ENCODE measurements at places on chromosomes 5 and 9.

DNA sequence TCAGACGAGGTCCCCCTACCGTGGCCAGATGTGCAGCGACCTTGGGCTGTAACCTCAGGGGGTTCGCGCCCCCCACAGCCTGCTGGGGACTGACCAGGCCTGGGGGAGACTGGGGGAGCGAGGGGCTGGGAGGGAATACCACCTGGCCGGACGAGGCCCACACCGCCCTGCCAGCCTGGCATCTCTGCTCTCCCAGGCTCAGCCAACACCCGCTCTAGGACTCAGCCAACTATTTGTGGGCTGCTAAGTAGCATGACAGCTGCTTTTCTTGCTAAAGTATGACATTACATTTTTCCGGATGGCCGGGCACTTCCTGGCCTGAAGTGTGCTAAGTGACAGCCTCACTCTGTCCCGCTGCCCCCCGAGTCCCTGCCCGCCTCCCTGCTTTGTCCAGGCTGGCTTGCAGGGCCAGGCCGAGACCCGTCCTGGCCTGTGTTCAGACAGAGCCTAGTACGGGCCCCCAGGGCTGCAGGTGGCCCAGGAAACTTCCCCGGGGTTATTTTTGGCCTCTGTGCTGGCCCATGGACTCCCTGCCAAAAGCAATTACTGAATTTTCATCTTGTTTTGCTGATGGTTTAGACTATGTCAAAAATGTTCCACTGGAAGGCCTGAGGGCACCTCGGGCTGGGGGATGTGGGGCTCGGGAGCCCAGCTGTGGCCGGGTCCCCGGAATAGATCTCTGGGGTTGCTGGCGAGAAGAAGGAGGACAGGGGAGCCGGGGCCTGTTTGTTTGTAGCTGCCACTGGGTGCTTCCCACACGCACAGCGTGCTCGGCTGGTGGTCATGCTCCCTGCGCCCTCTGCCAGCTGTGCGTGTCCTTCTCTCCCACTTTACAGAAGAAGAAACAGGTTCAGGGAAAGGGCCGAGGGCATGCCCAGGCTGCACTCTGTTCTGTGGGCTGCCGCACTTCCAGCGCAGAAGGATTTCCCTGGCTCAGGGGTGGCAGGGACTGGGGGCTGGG is 13.4 kb upstream of the SLC2A6 start:
- DNase-seq, result no peak

DNA sequence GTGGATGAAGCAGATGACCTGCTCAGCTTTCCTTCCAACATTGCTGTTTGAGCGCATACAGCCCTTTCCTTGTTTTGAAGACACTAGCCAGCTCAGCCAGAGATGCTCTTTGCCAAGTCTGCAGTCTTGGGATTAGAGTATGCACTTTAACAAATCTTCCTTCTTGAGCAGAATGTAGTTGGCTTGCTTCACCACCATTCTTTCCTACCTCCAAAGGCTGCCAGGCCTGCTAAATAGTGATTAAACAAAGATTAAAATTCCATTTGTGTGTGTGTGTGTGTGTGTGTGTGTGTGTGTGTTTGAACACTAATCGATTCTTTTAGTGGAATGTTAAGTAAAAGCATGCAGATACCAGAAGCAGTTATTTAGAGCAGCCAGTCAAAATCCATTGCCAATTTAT is 97.6 kb downstream of the GALNT10 start:
- DNase-seq, result peak; percentile 48

DNA sequence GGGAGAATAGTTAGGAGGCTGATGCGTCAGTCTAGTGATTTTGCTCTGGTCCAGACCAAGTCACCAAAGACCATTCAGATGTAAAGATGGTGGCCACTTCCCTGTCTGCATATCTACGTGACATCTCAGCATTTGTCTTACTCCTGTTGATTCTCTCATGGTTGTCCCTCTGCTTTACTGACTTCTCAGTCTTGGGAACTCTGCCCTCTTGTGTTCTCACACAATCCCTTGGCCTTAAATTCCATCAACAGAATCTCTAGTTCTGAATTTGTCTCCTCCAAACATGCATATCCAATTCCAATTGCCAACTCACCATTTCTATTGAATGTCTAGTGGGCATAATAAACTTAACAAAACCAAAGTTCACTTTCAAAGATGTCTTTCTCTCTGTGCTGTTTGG is 147.8 kb downstream of the SLC24A2 start:
- no peak for DNase-seq

DNA sequence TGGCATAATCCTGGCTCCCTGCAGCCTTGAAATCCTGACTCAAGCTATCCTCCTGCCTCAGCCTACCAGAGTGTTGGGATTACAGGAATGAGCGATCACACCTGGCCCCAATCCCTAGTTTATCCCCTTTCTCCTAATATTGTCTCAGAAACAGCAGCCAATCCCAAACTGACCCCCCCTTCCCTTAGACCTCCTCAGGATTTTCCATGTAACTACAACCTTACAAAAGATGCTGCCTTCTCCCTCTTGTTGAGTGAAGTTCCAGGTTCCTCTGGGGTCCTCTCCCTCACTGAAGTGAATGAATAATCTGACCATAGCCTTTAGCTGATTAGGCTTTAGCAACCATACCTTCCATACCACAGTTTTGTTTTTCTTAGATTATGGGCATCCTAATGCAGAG is 25.9 kb upstream of the MSANTD3 start:
- no peak for DNase-seq

- DNase-seq, result no peak
Measured at GRCh38 chr9:109974143-109974917, 194.3 kb downstream of the PALM2AKAP2 start.

GRCh38 chr5:139076111-139076510 is 122.1 kb downstream of the SIL1 start:
- DNase-seq, result no peak

DNA sequence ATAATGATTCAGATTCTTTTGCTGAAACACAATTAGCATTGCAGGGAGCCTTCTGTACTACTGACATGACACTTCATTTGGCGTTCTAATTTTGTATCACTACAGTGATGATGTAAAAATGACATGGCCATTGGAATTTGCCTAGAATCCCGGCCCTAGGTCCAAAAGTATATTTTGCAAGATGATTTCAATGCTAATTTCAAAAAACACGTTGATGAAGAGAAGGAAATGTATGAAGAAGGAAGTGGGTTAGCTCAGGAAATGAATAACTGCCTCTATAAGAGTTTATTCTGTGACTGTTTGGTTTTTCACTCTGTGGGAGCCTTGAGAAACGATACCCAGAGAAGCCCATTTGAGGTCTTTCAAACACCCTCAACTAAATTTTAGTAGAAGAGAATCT is 59.3 kb downstream of the OSTF1 start:
- DNase-seq, result no peak

GRCh38 chr5:97750576-97750975 is 567.5 kb upstream of the RIOK2 start:
- no peak for DNase-seq

DNA sequence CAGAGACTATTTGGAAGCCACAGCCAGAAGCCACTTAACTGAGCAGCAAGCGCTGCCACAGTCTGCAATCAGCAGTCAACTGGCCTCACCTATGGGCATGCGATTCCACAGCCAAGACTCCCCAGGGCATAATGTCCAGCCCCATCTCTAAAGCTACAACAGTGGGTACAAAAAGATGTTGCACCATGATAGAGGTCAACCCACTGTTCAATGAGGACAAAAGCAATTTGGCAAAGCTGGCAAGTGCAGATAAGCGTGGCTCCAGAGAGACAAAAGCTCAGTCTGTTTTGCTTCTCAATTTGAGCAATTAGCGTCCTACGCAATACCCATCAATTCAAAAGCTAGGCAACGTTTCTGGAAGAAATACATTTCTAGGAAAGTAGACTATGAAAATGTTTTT is 3.2 kb downstream of the TAS2R1 start:
- no peak for DNase-seq

DNA sequence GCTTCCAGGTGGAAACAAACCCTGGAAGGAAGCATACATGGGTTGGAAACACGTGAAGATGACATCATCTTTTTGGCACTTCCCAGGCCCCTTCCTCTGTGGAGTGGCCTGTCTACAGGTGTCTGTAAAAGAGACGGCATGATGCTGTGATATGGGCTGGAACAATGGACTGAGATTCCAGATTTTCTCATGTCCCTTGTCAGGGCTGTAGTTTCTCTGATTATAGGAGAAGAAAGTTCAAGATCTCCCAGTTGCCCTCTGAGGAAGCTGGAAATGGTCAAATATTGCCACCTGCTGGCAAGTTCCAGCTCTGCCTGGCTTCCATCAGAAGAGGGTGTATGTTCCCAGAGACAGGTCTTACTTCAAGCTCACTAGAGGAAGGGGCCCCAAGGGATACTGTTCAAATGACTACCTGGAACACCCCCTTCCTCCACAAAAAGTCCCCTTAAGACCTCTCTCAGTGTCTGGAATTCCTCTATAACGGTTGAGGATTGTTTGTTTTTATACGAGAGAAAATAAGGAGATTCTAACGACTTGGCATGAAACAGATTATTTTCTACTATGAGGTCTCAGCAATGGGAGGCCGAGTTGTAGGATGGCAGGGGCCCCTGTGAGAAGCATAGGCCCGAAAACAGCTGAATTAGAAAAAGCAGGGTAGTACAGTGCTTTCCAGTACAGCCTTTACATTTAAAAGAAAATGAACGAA is 7.3 kb upstream of the ANXA6 start:
- DNase-seq, result no peak

- DNase-seq, result peak; percentile 94
Measured at GRCh38 chr9:92506184-92506857, 24.0 kb upstream of the ASPN start.

DNA sequence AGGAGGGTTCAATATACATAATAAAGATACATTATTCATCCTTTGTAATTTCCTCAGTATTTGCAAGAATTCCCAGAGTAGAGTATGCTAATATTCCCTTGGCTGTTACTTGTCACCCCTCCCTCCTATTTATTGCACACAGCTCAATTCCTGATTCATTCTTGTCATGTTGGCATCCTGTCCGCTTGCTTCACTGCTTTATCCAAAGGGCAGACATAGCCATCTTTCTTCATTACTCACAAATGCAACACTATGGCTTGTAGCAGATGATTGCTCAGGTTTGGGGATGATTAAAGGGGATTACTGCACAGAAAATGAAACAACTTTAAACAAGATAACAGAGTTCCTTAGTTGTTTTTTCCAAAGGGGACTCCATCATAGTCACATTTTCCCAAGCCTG is 1.2 kb upstream of the IL33 start:
- DNase-seq, result no peak
